Left hindlimb (tissue), 1 donor: ENCODE measurements at places on chromosomes 1 and 21.

- DNase-seq = no peak
These were observed 31.7 kb upstream of the CLDN14 start for GRCh38 chr21:36511484-36512220.

- DNase-seq = no peak
These were observed 160.9 kb downstream of the PBX1 start for GRCh38 chr1:164719676-164720439.

GRCh38 chr1:201807958-201808632 is 20.9 kb upstream of the IPO9 start:
- DNase-seq = no peak

DNA sequence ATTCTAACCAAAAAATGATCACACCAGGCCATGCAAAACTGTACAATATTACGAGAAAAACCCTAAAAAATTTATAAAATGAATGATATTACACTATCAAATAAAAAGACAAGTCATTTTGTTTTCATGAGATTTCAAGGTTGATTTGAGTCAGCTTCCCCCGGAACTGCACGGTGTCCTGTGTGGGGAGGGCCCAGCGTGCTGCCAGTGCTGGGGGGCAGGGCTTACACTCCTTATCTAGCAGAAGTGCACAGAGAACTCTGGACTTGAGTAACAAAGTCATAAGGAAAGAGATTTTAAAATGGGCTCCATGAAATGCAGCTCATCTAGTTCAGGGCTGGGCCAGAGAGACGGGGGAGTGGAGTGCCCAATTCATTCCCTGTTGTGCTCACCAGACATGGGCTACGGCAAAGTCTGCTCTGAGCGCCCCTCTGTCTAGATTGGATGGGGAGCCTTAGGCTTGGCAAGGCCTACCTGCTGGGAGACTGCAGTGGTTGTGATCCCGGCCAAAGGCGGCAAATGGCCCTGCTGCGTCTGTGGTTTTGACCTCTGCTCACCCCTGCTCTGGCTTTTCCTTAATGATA is 50.1 kb downstream of the COQ8A start:
- DNase-seq = no peak

- DNase-seq = no peak
These were observed 22.4 kb upstream of the RUNX3 start for GRCh38 chr1:24952413-24952841.

GRCh38 chr1:201704439-201704792 is 124.5 kb upstream of the IPO9 start:
- DNase-seq = no peak

DNA sequence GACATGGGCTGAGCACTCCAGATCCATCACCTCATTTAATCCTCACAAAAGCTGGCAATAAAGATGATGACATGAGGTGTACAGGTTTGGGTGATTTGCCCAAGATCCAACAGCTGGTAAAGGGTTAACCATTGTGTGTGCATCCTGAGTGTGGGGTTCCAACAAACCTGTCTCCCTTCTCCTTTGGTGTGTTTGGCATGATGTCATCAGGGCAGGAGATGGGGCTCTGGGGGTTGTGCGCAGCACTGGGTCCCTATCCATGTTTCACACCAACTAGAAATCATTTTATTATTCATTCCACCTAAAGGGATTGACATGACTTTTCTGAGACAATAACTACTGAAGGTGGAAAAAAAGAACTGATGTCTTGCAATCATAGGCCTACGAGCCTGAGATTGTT is 452.5 kb downstream of the SIPA1L2 start:
- no peak for DNase-seq

- DNase-seq = no peak
These were observed 15.1 kb upstream of the PADI3 start for GRCh38 chr1:17233675-17234320.

DNA sequence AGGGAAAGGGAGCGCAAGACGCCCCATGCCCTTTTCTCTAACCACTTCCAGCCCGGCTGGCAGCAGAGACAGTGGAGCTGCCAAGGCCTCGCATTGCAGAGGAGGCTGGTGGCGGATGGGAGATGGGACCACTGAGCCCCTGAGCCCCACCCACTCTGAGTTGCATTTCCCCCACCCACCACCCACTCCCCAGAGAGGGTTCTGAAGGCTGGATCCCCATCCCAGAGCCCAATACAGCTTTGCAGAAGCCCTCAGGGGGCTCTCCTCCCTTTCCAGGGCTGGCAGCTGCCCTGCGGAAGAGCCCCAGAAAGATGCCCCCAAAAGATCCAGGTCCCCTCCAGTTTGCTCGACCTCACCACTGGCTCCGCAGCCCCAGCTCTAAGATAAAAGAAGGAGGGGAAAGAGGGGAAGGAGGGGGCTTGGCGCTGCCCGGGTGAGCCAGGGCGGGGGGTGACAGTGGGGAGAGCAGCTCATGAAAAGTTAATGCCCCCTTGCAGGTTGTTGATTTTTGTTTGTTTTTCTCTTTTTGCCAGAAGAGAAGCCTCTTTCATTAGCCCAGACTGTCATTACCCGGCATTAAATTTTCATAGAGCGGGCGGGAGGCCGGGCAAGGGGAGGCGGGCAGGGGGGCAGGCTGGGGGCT is 38.4 kb upstream of the CASZ1 start:
- DNase-seq = no peak

DNA sequence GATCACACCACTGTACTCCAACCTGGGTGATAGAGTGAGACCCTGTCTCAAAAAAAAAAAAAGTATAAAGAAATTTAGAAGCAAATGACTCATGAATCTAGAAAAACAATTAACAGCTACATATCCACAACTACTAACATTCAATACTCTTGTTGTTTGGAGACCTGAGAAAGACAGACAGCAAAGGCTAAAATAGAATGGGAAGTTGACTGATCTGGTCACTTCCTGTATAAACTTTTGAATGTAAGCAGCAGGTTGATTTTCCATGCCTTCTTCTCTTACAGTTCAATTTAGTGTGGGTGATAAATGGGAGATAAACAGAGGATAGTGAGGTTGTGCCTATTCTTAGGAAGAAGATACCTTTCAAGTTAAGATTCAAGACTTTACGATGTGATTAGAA is 85.2 kb downstream of the TGFB2 start:
- no peak for DNase-seq

- DNase-seq = peak; percentile 15
These were observed 6.4 kb downstream of the TTC22 start for GRCh38 chr1:54794451-54795355.

DNA sequence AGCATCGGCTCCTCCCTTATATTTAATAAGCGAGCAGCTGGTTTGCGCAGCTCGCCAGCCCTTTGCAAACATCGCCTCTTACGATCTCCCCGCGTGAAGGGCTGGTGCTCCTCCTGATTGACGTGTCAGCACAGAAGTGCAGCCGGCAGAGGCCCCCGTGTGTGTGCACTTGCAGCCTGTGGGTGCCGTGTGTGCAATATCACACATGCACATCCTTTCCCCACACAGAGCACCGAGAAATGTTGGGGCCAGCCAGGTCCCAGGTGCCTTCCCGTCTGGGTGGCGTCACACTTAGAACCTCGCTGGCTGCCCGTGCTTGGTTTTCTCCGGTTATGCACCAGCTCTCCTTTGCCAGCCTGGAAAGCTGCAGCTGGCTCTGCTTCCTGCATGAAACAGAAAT is 126.6 kb upstream of the AJAP1 start:
- no peak for DNase-seq

GRCh38 chr1:56977910-56978309 is 12.1 kb upstream of the C8B start:
- DNase-seq = no peak
